ENCODE measurements at places on chromosomes 2 and 18.

GRCh38 chr2:27003857-27004256, 28.9 kb upstream of the TMEM214 start:
- no peak for DNase-seq

GRCh38 chr18:61569176-61569892, 236.1 kb downstream of the CDH20 start:
- no peak for DNase-seq

GRCh38 chr2:43047187-43047780, 179.1 kb downstream of the ZFP36L2 start:
- no peak for DNase-seq

DNA sequence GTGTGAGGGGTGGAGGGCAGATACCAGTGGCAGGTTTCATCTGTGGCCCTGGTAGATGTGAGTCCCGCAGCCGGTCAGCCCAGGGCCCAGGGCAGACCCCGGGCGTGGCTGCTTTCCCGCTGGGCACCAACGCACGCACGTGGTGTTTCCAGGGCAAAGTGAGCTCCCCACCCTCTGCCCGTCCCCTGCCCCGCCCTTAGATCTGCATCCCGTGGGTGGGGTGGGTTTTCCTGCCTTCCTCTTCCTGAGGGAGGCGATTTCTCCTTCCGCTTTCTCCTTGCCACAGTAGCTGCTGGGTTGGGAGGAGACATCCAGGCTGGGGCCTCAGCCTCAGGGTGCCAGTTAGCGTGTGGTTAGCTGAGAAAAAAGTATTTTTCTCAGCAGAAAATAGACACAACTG, 49.6 kb downstream of the ODC1 start:
- no peak for DNase-seq

- peak; percentile 48 for DNase-seq
These were observed 1.0 kb downstream of the ACVR1 start for GRCh38 chr2:157874997-157875640.

DNA sequence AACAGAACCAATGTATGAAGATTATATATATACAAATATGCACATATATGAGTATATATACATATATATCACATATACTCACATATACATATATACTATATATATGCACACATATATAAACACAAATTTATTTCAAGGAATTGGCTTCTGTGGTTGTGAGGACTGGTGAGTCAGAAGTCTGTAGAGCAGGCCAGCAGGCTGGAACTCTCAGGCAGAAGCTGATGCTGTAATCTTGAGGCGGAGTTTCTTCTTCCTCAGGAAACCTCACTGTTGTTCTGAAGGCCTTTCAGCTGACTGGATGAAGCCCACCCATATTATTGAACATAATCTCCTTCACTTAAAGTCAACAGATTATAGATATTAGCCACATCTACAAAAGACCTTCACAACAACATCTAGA, 143.9 kb upstream of the CREB1 start:
- no peak for DNase-seq

DNA sequence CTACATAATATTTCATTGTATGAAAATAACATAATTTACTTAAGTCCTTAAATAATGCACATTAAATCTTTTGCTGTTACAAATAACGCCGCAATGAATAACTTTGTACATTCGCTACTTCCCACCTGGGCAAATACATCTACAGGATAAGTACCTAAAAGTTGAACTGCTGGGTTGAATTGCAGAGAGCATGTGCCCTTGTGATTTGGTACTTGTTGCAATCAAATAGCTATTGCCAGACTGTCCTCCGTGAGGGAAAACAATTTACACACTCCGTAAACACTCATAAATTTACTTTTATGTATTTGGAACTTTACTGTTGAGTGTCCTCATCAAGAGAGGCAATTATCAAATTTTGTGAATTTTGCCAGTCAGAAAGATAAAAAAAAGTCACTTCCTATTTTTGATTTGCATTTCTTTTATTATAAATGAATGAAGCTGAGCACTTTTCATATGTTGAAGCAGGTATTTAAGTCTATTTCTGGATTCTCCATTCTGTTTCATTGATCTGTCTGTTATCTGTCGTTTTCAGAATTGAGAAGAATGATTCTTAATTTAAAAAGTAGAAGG, 140.8 kb upstream of the SERTAD2 start:
- no peak for DNase-seq

- DNase-seq = peak; percentile 89
These were observed at the start of gene PLEK for GRCh38 chr2:68365087-68365486. Gene PLEK, plus strand, starts transcription at chr2:68365282. Its CDS starts 70 bp downstream, at chr2:68365352.

- no peak for DNase-seq
These were observed 9.9 kb upstream of the RAPGEF4 start for GRCh38 chr2:172725746-172726145.

GRCh38 chr2:9346885-9347284, 76.4 kb downstream of the ITGB1BP1 start:
- no peak for DNase-seq

GRCh38 chr2:207035875-207036274, 96.6 kb downstream of the CPO start:
- no peak for DNase-seq

DNA sequence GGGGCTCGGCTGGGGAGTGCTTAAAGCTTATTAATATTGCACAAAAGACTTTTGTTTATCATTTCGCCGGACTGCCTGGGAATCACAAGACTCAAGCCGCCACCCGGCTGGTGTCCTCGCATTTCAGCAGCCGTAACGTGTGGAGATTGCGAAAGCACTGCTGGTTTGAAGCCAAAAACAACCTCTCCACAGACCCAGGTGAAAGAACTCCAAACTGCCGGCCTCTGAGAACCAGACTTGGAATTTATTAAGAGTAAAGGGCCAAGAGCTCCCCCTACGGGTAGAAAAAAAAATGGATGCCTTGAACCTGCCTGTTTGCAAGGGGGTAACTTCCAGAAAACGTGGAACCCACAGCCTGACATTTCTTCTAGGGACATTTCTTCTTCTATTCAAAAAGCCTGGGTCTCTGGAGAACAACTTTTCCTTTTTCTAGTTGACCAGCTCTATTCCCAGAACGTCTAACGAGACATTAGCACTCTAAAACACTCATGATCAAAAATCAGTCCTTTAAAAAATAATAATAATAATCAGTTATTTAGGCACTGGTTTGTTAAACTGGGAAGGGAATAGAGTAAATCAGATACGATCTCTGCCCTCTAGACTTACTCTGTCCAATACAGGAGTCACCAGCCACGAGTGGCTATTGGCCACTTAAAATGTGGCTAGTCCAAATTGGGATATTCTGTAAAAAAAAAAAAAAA, 216.3 kb downstream of the C1D start:
- DNase-seq = peak; percentile 77

GRCh38 chr18:23114911-23115310, 20.4 kb upstream of the CABLES1 start:
- DNase-seq = no peak

- DNase-seq = no peak
These were observed 3.9 kb upstream of the ZNF532 start for GRCh38 chr18:58860747-58861231.

DNA sequence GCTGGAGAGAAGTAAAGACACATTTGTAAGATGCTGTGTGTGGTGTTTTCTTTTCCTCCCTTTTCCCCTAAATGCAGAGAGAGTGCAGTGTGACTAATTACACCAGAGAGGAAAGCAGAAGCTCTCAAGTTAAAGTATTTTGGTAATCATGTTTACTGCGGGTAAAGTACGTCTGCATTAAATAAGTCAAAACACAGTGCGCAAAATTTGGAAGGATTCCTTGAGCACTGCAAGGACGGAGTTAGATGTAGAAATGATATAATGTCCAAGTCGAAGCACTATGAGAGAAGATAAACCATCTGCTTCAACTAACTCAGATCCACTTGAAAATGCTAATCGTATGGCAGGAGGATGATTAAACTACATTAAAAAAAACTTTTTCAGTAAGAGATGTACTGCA, 766.5 kb downstream of the RNF144A start:
- DNase-seq = no peak

- DNase-seq = peak; percentile 95
These were observed 7.8 kb upstream of the TRABD2A start for GRCh38 chr2:84888401-84889276.

GRCh38 chr2:25372405-25373268, 30.9 kb upstream of the DNMT3A start:
- no peak for DNase-seq

- DNase-seq = no peak
These were observed 315.4 kb upstream of the CHST9 start for GRCh38 chr18:27500531-27500930.

DNA sequence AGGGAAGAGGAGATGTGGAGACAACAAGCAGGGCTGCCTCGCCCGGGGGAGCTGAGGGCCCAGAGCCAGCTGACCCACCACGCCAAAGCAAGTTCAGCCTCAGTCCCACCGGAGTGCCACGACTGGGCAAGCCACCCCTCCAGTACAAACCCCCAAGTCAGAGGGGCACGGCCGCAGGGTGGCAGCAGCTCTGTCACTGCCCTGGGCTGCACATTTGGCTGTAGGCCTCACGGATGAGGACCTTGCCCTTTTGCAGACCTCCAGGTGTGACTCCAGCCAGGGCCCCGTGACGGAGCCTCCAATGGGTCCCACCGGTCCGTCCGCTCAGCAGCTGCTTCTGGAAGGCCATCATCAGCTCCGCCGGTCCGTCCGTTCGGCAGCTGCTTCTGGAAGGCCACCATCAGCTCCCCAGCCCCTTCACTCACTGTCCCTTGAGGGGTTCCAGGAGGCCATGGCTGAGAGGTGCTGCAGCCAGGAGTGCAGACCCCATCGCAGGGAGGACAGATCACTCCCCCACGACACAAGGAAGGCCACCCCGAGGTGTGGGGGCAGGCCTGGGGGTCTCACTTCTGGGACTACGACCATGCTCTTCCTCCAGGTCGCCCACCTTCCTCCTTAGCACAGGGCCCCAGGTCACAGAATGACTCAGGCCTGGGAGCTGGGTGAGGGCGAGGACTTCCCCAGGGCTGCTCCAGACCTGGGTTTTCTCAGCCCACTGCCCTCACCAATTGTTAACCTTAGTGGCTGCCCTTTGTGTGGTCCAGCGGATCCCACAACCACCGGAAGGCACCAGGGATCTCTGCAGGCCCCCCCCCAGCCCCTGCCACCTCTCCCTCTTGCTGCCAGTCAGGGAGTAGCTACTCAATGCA, 24.6 kb upstream of the STK25 start:
- no peak for DNase-seq

DNA sequence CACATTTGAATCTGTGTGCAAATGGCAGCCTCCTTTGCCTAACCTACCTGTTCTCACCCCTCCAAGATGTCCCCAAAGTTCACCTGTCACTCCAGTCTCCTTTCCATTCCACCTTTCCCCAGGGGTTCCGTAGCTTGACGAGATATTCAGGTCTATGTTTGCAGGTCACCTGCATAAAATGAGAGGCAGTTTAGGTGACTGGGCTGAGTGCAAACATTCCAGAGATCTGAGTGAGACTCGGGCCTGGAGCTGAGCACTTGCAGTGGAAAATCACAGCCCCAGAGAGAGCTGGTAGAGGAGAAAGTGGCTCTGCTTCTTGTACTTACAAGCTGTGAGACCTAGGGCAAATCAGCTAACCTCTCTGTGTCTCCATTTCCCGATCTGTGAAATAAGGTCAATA, 20.1 kb downstream of the CAPN14 start:
- no peak for DNase-seq

DNA sequence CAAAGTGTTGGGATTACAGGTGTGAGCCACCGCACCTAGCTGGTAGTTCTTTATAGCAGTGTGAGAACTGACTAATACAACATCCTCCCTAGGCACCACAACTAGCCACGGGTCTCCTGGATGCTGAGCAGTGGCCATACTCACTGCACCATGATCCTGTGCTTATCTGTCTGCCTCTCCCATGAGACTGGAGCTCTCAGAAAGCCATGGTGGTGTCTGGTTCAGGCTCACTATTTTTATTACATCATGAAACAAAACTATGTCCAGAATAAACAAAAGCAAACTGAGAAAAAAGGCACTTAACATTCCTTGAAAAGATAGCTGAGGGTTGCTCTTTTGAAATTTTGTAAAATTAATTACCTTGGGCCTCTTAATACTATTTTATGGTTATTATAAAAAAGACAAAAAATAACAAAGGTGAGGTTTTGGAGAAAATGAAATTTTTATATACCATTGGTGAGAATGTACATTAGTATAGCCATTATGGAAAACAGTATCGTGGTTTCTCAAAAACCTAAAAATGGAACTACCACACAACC, 90.7 kb upstream of the TFCP2L1 start:
- DNase-seq = no peak

DNA sequence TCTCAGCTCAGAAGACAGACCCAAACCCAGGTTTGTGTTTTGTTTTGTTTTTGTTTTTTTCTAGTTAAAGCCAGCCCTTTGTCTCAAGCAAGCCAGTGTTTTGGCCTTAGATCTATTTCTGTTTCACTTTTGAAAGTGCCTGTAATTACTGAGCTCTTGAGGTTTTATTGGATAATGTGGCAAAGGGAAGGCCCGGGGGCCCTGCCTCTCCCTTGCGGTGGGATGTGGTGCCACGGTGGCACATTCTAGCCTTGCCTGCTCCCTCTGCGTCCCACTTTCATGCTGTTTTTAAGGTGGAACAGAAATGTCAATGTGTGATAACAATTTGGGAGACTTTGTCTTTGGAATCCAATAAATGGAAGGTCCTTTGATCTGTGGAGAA, 2.5 kb downstream of the HPCAL1 start:
- peak; percentile 79 for DNase-seq

GRCh38 chr2:180016937-180017336, 9.8 kb upstream of the CWC22 start:
- DNase-seq = no peak

DNA sequence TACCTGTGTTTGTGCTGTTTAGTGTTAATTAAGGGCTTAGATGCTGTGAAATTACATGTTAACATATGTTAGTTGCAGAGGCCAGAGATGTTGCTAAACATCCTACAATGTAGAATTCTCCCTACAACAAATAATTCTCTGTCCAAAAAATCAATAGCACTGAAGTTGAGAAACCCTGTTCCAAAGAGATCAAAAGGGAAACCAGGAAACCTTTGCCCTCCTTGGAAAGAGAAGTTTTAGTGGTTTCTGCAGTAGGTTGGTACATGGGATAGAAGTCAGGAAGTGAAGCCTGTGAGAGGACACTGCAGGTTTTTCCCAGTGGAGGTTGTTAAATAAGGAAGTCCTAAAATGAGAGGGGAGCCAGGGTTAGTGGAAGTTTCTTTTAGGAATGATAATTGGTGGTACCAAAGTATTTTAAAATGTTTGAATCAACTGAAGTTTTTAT, 6.3 kb upstream of the RMDN2 start:
- DNase-seq = no peak

GRCh38 chr2:230925879-230926765, 1.1 kb upstream of the GPR55 start:
- DNase-seq = peak; percentile 21

DNA sequence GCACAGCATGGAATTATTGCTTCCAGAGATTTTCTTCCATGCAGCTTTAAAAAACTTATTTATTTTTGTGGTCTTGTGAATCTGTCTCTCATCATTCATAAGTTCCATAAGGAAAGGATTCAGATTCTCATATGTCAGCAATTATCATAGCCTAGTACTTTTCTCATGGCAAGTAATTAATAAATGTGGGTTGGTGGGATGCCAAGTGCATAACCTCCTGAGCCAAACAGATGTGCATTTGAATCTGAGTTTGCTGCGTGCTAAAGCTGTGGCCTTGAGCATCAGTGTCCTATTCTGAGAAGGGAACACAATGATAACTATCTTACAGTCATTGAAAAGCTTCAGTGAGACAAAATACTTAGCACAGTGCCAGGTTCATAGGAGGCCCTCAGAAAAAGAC, 331.9 kb downstream of the PDE11A start:
- DNase-seq = no peak

Data from KBM-7 (cell line).